ENCODE measurements at places on chromosomes 5 and 9.

GRCh38 chr5:139836469-139837208 lies 41.0 kb downstream of the PSD2 start:
- no peak for DNase-seq

DNA sequence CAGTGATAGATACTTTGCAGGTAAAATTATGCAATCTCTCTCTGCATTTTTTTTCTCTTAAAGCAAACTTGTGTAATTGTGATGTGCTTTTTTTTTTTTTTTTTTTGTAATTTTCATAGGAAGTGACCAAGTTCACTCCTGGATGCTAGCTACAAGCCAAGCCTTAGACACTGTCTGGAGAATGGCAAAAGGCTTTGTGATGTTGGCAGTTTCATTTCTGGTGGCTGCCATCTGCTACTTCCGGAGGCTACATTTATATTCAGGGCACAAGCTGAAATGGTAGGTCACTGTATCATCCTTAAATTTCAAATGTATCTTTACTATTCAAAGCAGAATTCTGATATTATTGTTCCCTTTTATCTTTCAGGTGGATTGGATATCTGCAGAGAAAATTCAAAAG lies 19.3 kb downstream of the OTULINL start:
- no peak for DNase-seq

DNA sequence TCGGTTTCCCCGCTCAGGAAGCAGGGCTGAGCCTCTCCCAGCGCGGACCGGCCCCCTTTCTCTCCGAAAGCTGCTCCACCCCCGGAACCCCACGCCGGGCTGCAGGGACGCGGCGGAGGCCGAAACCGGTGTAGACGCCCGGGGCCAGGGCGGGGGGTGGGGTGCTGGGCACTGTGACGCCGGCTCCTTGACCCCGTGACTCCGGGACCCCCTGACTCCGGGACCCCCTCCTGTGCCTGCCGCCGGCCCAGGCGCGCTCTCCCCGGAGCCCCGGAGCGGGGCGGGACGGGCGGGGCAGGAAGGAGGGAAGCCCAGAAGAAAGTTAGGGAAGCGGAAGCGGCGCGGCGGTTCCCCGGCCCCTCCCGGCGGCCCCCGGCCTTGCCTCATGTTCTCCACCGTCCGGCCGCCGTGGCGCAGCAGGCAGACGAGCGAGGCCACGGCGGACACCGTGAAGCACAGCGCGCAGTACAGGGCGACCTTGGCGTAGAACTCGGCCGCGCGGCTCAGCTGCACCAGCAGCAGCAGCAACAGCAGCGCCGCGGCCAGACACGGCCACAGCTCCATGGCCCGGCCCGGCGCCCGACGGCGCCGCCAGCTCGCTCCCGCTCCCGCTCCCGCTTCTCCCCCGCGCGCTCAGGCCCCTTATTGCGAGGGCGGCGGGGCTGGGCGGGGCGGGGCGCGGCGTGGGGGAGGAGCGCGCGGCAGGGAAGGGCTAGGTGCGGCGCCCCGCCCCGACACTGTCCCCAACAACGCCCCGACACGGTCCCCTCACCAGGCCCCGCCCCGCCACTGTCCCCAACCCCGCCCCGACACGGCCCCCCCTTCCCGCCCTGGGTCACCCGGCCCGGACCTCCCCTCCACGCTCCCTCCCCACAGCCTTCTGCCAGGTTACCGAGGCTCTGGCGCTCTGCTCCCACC lies at the start of gene AGPAT2:
Gene AGPAT2, minus strand, starts transcription at position 664 of the 918 bp plus-strand sequence. Its CDS starts 100 bp downstream, at position 564.
- peak; percentile 82 for DNase-seq

- DNase-seq: no peak
These were observed 370.8 kb upstream of the PTGER4 start for GRCh38 chr5:40308867-40309266.

DNA sequence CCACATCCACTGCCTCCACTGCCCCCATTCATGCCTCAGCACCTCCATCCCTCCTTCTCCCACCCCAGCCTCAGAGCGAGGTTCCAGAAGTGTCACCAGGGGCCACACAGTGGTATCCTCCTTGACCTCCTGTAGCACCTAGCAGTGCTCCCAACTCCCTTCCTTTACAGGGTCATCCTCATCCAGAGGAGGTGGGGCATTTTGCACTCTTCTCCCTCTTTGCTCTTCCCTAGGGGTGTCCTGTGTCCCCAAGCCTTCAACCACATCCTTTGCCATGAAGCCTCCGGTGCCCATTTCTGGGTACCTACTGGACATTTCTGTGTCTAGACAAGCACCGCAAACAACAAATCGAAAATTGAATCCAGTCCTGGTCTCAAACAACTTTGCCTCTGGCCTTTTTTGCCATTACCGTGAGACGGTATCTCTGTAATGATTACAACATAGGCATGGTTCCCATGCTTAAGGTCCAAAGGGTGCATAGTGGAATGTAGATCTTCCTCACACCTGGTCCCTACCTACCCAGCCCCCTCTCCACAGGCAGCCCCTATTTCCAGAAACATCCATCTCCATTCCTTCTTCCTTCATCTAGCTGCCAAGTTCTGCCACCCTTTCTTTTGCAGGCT lies 17.6 kb downstream of the WWC1 start:
- no peak for DNase-seq

- no peak for DNase-seq
These were observed 111.4 kb downstream of the C9orf50 start for GRCh38 chr9:129509533-129509928.

DNA sequence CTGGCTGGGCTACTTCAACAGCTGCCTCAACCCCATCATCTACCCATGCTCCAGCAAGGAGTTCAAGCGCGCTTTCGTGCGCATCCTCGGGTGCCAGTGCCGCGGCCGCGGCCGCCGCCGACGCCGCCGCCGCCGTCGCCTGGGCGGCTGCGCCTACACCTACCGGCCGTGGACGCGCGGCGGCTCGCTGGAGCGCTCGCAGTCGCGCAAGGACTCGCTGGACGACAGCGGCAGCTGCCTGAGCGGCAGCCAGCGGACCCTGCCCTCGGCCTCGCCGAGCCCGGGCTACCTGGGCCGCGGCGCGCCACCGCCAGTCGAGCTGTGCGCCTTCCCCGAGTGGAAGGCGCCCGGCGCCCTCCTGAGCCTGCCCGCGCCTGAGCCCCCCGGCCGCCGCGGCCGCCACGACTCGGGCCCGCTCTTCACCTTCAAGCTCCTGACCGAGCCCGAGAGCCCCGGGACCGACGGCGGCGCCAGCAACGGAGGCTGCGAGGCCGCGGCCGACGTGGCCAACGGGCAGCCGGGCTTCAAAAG lies 36.9 kb upstream of the TTC1 start:
- DNase-seq: peak; percentile 5

GRCh38 chr5:36366883-36367282 lies 65.2 kb upstream of the RANBP3L start:
- DNase-seq: no peak

GRCh38 chr5:135036405-135036804 lies 2.4 kb upstream of the PITX1 start:
- DNase-seq: no peak

GRCh38 chr5:74490814-74491213 lies 149.7 kb downstream of the ENC1 start:
- DNase-seq: no peak

GRCh38 chr9:21796768-21797167 lies 5.7 kb upstream of the MTAP start:
- DNase-seq: no peak

DNA sequence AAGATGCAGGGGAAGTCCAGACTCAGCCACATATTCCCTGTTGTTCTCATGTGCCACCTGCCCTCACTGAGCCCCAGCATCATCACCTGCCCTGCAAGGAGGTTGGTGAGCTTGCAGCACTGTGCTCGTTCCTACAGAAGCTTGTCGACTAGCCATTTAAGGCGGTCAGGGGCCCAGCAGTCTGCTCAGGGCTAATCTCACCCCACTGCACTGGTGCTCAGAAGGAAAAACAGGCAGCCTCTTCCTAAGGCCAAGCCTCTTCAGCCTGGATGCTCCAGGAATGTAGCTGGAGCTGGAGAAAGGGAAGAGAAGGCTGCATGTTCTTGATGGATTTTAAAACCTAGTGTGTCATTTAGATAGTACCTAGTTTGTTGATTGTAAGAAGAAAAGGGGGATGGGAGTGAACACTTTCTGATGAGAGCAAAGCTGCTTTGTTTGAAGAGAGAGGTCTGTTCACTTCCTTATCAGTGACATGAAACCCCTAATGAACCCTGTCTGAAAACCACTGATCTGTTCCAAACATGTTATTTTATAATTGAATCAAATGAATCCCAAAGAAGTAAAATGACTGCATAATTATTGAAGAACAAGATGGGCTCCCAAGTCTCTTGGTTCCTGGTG lies 10.6 kb upstream of the ASPN start:
- DNase-seq: no peak

- DNase-seq: no peak
These were observed 22.4 kb downstream of the SLC9A3 start for GRCh38 chr5:501831-502184.

- no peak for DNase-seq
These were observed 41.1 kb upstream of the DAP start for GRCh38 chr5:10801931-10802666.

DNA sequence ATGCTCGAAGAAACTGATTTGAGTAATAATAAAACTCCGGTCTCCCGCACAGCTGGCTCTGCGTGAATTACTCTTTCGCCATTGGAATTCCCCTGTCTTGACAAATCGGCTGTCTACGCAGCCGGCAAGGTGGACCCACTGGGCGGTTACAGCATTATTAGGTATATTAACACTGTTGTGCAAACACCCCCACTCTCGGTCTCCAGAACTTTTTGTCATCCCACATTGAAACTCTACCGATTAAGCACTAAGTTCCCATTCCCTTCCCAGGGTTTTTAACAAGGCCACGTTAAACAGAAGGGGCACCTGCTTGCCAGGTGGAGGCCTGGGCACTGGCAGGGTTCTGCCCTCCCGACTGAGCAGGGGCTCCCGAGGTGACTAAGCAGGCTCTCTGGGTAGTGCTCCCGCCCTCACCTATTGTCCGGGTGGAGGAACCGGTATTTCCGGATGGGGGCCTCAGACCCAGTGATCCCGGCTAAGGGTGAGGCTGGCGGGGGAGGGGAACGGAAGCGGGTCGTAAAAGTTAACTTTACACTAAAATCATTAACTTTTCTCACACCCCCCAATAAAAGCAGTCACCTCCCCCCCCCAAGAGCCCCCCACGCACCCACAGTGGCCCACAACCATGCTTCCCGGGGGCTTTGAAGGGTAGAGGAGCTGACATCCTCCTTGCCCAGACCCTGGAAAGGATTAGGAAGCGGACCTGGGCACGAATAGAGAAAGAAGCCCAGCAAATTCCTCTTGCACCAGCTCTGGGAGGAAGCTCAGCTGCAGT lies 53.5 kb upstream of the TJP2 start:
- DNase-seq: peak; percentile 21

GRCh38 chr5:32116574-32117313 lies 57.4 kb downstream of the GOLPH3 start:
- no peak for DNase-seq

DNA sequence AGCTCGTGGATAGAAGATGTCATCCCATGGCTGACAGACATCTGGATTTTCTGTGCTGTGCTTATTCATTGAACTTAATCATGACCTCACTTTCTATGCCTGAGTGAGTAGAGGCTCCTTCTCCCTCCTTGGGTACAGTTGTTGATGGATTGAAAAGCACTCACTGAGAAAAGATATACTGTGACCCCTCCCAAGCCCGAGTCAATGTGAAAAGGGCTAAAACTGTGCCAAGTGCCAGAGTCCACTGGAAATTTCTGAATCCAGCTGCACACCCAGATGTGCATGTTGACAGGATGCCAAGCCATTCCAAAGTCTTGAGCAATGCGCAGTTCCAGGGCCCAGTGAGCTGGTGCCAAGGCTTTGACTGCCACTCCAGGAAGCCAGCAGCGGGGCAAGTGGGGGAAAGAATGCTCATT lies 473.0 kb downstream of the NTRK2 start:
- DNase-seq: no peak

DNA sequence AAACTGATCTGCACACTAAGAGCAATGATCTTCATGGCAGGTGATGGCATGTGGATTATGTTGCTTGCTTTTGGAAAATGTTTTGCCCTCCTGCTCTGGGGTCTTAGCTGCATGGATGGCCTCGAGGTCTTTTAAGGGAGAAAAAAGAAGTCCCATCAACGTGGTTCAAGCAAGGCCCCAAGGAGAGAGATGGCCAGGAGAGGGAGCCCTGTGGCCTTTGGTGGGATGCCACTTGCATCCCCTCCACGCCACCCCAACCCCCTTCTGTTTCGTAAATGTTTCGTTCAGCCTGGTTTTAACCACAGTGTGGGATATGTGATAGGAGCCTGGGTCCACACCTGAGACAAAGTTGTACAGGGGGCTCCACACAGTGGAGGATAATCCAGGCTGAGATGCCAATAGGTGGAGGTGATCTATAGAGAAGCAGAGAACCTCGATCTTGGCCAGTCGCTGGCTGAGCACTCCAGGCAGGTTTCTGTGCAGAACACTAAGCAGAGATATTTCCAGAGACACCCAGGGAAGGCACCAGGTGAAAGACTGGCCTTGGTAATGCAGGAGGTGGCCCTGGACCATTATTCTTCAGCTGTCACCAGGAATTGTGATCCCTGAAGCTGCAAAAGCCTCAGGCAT lies 25.8 kb upstream of the FRRS1L start:
- DNase-seq: no peak

DNA sequence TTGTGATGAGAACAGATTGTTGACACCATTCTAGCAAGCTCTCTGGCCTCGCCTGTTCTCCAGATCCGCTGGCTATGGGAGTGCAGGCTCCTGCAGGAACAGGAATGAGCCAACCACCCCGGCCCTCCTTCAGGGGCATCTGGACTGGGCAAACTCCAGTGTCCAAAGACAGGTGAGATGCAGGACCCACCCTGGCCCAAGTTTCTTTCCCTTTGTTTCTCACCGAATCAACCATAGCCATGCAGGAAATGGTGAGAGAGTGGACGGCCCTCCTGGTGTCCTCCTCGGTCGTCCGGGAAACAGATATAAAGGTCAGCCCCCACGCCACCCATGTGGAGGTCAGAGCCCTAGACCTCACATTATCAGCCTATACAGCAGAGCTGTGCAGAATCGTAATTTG lies 108.6 kb upstream of the IRX2 start:
- DNase-seq: no peak

DNA sequence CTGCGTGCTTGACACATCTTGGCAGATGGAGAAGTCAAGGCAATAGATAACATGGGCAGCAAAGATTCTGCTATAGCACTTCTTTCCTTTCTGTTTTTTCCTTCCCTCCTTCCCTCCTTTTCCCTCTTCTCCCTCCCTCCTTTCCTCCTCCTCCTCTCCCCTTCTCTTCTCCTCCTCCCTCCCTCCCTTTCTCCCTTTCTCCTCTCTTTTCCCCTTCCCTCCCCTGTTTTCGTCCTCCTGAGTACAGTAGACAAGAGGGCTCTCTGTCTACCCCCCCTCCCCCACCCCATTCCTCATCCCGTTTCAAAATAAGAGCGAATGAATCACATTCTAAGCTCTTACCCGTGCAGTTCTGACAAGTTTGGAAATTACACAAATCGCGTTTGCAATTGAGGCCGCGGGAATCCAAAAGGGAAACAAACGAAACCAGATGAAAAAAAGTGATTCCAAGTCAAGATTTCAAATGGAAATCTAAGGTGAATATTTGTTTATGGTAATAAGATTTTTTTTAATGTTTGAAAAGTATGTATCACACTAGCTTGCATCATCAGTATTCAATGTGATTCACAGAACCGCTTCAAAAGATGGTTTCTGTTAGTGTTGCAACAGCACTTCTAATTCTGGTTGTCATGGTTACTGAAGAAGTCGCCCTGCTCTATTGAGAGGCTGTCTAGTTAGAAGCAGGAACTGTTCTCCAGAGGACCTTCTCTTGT lies 1.3 kb downstream of the NIM1K start:
- peak; percentile 32 for DNase-seq

GRCh38 chr9:130193103-130193502 lies 20.9 kb downstream of the NCS1 start:
- no peak for DNase-seq

Measured in stimulated activated naive CD8-positive, alpha-beta T cell treated with anti-CD3 and anti-CD28 coated beads, Interleukin-15, Interleukin-2, amounts not matched to agents 100 U/mL and 50 U/mL, for 24 hours (primary cell).